IMR-90 (cell line): ENCODE measurements at places on chromosomes 1 and 21.
A peak's percentile ranks its signal among the peaks of the same experiment; 100 is the strongest.

DNA sequence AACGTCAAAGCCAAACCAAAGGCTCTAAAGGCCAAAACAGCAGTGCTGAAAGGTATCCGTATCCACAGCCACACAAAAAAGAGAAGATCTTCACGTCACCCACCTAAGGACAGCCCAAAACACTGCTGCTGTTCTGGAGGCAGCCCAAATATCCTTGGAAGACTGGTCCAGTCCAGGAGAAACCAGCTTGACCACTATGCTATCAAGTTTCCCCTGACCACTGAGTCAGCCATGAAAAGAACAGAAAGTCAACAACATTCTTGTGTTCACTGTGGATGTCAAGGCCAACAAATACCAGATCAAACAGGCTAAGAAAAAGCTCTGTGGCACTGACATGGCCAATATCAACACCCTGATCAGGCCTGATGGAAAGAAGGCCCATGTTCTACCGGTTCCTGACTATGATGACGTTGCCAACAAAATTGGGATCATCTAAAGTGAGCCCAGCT is 32.1 kb downstream of the ARID4B start:
- DNase-seq, result peak; percentile 81

DNA sequence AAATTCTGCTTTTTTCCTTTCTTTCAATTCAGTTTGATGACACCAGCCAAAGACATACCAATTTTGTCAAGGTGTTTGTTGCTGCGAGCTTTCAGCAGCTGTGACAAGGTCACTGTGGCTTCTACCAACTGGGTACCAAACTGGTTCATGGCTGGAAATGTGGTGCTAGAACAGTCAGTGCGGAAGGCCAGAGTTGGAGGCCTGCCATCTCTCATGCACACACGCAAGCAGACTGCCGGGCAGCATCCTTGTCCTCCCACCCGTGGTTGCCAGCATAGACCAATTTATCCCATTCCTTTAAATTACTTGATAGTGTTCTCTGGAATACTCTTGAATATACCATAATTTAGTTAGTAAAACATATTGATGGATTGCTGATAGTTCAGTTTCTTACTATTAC is 79.9 kb upstream of the GPR52 start:
- DNase-seq, result no peak

DNA sequence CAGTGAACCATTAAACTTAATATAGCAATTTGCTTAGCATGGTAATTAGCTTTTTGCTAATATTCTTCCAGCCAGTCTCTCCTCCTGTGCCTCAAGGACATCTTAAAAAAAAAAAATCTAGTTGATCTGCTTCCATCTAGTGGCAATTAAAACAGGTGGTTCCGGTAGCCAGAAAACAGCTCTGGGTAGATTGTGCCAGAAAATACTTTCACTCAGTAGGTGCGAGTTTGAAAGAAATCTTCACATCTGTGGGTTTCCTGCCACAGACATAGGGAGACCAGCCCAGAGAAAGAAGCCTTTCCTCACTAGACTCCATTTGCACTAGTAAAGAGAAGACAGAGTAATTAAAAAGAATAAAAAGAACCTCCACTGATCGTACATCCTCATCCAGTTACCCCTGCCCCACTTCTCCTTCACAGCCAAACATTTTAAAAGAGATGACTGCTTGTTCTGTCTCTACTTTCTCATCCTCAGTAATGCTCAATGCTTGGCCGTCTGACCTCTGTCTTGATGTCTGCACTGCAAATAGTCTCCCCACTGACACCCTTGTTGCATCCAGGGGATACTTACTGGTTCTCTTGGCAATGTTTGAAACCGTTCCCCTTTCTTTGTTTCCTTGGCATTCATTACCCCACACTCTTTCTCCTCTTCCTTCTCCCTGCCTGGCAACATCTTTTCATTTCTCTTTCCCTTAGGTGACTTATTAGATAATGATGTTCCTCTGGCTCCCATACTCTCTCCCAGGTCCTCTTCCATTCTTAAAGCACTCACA is 16.9 kb downstream of the SELL start:
- no peak for DNase-seq

GRCh38 chr1:161388639-161389038 is 21.0 kb upstream of the CFAP126 start:
- no peak for DNase-seq

DNA sequence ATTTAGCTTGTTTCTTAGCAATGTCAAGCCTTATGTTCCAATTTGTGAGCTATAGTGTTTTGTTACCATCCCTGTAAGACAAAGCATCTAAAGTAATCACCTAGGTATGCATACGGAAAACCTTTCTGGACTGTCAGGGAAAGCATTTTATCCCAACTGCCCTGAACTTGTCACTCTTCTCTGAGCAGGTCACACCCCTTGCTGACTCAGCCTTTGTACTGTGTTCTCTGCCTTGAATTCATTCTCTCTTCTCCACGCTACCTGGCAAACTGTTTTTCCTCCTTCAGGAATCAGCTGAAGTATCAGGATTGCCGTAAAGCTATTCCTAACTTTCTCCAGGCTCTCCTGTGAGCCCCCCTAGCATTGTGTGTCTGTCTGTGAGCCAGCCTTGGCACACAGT is 54.2 kb downstream of the PBX1 start:
- no peak for DNase-seq

DNA sequence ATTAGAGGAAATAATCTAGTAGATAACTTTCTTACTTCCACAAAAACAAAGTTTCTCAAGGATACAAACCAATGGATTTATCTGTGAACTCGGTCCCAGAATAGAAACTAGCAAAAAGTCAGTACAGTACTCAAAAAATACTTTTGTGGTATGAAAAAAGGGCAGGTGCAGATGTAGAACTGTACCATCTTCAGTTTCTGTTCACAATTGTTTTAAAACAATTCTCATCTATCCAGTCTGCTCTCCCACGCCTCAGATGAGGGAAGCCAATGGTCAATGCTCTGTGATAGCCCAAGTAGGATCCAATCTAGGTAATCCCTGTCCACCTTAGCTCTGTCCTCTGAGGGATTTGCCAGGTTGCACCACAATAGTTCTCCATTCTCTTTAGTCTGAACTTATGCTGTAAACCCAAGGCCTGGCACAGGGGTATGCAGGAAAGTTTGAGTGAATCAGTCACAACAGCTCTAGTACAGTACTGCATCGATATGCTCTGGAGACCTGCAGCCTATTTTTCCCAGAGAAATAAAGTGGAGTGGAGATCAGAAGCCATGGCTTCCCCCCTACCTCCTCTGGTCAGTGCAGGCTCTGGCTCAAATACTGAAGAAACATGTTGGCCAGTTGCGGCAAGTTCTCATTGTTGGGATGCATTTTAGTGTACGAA is 1.4 kb downstream of the KTI12 start:
- DNase-seq, result peak; percentile 6

DNA sequence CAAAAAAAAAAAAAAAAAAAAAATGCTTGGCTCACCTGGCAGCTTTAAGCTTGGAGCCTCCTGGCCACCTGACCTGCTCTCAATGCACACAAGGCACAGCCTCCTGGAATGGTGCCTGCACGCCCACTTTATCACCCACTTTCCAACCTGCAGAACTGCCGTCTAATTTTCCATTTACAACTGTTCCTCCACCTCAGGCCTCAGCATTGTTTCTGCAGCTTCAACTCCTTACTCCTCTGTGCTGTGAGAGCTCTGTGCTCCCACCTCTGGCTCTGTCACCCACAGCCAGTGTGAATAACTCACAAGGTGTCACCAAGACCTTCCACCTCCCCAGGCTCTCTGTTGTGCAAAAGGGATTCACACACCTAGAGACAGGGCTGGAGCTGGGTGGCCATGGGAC is 38.7 kb upstream of the GPR157 start:
- DNase-seq, result no peak

- DNase-seq, result peak; percentile 100
Measured at GRCh38 chr1:109197158-109198042, 16.3 kb upstream of the SARS1 start.

- no peak for DNase-seq
Measured at GRCh38 chr1:110151175-110151669, 928 bp downstream of the SLC6A17 start.

DNA sequence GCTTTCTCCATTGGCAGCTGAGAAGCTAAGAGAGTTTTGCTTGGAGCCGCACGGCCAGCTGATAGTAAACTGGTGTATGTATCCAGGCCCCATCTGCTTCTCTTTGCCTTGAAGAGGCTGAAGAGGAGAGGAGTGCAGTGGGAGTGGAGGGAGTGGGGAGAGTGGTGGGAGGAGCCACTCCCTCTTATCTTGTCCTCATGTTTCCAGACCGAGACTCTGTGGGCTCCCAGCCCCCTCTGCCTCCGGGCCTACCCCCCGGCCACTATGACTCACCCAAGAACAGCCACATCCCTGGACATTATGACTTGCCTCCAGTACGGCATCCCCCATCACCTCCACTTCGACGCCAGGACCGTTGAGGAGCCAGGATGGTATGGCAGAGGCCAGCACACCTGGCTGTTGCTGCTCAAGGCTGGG is 6.0 kb upstream of the LRRC71 start:
- DNase-seq, result peak; percentile 57

GRCh38 chr21:18518054-18518481 is 114.5 kb upstream of the TMPRSS15 start:
- no peak for DNase-seq

GRCh38 chr21:33325222-33326067 is 675 bp downstream of the IFNAR1 start:
- DNase-seq, result peak; percentile 75

GRCh38 chr1:114597949-114598348 is 16.5 kb upstream of the BCAS2 start:
- DNase-seq, result peak; percentile 55

GRCh38 chr21:32544697-32545096 is 40.6 kb downstream of the TCP10L start:
- no peak for DNase-seq

DNA sequence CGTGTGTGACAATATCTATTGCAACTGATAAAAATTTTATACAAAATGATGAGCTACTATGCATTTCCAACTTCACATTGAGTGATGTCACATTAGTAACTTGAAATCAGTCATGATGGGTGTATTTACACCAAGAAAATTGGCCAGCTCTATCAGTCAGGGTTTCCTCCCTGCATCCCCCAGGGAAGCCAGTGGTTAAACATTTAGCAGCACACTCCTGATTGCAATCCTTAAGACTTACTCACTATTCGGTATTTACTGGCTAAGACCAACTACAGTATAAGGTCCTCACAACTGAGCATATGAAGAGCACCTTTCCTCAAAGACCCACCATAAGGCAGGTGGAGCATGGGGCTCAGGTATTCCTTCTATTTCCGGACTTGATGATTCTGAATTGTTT is 41.3 kb upstream of the PTGFRN start:
- DNase-seq, result no peak

DNA sequence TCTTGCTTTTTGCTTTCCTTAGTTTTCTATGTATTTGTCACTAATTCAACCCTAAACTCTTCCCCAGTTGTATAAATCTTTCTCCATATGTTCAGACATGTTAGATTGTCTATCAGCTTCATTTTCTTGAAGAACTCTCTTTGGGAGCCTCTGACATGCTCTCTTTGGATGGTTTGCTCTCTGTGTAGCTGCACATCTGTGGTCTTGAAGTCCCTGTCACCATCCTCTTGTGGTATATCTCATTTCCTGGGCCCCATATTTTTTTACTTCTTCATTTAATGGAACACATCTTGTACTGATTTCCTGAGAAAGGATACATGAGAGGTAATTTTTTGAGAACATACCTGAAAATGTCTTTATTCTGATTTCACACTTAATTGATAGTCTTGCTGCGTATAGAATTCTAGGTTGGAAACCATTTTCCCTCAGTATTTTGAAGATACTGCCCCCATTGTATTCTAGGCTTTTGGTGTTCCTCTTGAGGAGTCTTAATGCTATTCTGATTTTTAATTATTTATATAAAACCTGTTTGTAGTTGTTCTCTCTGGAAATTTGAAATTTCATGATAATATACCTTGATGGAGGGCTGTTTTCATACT is 72.6 kb downstream of the ST3GAL3 start:
- no peak for DNase-seq

GRCh38 chr1:71908871-71909390 is 373.4 kb downstream of the NEGR1 start:
- DNase-seq, result no peak

GRCh38 chr1:38328278-38329035 is 281.9 kb upstream of the POU3F1 start:
- no peak for DNase-seq

GRCh38 chr1:37393173-37394120 is 80.9 kb upstream of the ZC3H12A start:
- no peak for DNase-seq

GRCh38 chr21:29640080-29640508 is 299.7 kb downstream of the GRIK1 start:
- DNase-seq, result no peak

GRCh38 chr1:17735793-17736192 is 19.3 kb upstream of the ACTL8 start:
- DNase-seq, result no peak

DNA sequence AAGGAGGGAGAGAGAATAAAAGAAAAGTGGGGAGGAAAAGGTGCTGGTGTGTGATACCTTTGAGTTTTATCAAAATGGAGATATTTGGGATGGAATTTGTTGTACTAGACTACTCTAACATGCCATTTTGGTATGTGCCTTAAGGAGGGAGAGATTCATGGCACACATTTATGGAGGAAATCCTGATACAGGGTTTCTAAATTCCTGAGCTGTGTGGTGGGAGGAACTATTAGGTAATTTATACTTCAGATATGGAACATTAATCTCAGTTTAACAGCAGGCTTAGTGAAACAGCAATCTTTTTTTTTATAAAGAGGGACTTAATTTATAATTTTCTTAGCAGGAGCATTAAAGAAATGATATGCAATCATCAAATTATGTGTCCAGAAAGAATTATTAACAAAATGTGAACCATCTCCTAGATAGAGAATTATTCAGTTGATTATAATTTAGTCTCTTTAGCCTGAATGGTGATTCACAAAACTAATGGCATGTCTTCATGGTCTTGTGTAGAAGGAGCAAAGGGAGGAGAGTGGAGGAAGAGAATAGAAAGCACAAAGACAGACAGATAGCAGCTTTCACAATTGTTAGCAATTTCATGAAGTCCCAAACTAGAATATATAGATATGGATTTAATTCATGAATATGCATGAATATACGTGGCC is 301.6 kb downstream of the HLX start:
- DNase-seq, result no peak

GRCh38 chr21:38236232-38236631 is 20.6 kb upstream of the KCNJ15 start:
- DNase-seq, result no peak
